Nucleus accumbens (tissue), 56 donors: ENCODE measurements at places on chromosomes 5 and 9.

GRCh38 chr5:33439905-33440481, 772 bp upstream of the TARS1 start:
- no peak for DNase-seq

- no peak for DNase-seq
Measured at GRCh38 chr9:116058421-116058820, 95.2 kb upstream of the PAPPA start.

DNA sequence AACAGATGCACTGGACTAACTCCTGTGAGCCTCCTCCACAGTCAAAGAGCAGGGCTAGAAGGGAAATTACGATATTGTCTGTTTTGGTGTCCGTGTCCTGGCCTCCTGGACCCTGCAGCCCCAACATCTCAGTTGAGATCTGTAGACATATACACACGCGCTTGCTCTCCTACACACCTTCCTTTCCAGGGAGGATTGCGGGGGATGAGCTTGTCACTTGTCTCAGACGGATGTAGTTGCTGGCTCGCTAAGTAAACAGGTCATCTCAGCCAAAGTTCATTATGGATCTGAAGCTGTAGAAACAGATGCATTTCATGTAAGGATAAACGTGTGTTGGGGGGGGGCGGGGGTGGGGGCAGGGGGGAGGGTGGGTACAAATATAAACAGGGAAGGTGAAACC, 549.3 kb downstream of the CCDC171 start:
- no peak for DNase-seq

DNA sequence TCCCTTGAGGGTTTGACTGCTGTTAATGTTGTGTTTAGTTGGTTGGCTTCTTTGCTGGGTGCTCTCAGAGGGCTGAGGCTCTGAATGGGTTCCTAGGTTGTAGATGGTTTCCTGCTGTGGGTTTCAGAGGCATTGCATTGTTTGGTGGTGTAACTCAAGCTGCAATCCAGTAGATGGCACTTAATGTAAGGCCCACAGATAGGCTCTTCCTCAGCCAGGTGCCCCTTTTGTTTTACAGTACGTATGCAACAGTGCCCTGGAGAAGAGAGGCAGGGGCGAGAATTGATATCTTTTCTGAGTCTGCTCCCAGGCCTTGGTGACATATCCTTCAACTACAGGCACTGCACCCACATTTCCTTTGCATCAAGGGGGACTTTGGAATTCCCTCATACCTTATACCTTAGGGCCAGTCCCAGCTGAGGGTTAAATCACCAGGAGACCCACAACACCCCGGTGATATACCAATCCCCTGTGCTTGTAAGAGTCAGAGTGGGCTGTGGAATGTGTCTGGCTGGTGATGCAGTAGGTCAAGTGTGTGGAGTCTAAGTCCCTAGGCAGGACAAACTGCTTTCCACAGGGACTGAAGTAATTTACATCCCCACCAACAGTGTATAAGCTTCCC, 7.0 kb upstream of the UGT3A2 start:
- DNase-seq = no peak

DNA sequence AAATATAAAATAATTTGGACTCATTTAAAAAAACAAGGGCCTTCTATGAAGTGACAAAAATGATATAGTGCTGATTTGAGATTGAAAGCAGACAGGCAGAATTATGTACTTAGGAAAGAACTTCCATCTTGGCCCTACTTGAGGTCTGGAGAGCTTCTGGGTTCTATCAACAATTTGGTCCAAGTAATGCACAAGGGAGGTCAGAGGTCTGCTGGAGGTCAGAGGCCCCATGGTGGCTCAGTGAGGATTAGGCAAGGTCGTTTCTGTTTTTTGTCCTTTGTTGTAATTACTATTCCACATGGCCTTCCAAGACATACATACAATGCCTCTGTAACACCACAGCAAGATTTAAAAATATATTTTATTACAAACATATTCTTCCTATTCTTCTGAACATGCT, 37.2 kb downstream of the NUDT12 start:
- no peak for DNase-seq

- no peak for DNase-seq
Measured at GRCh38 chr5:179509239-179509638, 41.1 kb upstream of the RUFY1 start.

GRCh38 chr5:65647941-65648340, 23.1 kb downstream of the SHLD3 start:
- DNase-seq = no peak

- no peak for DNase-seq
Measured at GRCh38 chr5:125042261-125042890, 295.9 kb upstream of the ZNF608 start.

DNA sequence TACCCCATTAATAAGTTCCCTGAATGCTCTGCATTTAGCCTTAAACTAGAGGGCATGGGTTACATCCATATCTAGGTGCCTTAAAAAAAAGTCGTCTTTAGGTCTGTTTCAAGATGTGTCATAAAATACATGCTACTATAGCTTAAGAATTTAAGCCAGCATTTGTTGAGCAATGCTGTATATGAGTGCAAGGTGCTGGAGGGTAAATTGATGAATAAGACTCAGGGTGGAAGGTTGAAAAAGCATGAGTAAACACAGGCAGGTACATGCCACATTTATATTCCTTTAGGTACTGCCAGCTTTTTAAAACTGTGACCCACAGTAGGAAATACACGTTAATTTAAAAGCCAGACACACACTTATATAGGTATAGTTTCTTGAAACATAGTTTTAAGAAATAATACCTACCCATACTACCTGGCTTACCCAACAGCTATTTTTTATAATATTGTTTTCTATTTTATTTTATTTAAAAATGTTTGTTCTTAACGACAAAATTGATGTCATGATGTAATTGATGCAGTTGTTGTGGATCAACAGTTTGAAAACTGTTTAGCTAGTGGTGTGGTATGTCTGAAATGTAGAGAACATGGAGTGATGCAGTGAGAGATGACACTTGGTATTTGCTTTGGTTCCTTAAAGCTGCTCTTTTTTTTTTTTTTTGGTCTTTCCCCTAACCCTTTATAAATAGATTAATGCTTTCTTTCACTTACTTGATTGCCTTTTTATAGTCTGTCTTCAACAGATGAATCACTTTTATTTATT, 3.9 kb downstream of the HMGCR start:
- no peak for DNase-seq

DNA sequence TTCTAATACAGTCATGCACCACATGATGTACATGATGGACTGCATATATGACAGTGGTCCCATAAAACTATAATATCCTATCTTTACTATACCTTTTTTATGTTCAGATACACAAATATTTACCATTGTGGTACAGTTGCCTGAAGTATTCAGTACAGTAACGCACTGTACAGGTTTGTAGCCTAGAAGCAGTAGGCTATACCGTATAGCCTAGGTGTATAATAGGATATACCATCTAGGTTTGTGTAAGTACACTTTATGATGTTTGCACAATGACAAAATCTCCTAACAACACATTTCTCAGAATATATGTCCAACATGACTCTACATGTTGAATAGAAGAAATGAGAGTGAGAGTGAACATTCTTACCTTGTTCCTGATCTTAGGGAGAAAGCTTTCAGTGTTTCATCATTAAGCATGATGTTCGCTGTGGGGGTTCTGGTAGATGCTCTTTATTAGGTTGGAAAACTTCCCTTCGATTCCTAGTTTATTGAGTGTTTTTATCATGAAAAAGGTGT, 31.8 kb downstream of the AMBP start:
- DNase-seq = no peak

- no peak for DNase-seq
Measured at GRCh38 chr5:36839489-36840476, 36.8 kb upstream of the NIPBL start.

DNA sequence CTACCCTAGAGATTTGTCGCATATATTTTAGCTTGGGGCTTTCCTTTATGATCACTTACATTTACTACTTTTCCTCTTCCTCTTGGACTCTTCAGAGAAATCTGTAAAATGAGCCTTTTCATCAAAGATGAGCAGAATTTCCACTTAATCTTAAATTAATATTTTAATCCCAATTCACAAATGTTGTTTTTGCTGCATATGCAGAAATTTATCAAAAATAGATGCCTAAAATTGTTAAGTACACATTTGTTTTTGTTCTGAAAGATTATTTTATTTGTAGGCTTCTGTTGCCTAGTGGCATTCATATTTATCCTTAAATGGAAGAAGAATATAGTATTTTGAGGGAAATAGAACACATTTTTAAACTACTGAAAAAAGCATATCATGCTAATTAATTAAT, 168.6 kb downstream of the CDH9 start:
- DNase-seq = no peak

DNA sequence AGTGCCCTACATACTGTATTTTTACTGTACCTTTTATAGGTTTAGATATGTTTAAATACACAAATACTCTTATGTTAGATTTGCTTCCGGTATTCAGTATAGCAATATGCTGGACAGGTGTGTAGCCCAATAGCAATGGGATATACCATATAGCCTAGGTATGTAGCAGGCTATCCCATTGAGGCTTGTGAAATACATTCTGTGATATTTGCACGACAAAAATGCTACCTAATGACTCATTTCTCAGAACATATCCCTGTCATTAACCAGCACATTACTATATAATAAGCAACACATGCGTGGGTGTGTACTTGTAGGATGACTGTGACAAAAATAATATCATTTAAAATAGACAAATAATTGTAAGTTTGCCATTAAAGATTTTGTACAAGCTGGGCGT, 208.8 kb downstream of the MRPS30 start:
- no peak for DNase-seq

DNA sequence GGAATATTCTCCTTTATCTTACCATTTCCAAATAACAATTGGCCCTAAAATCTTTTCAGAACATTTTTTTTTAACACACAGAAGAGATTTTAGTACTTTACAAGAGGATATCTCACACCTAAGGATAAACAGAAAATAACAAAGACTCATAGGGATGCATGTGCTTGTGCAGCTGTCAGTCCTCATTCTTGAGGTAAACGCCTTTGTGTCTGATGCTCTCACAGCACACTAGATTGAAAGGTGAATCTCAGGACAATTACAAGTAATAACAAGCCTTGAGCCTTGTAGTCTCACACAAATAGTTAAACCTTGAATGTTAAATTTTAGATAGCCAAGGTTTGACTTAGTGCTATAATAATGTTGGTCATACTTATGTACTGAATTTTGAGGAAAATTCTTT, 439.2 kb downstream of the PTPRD start:
- DNase-seq = no peak
